ENCODE measurements at places on chromosomes 6 and 20.

DNA sequence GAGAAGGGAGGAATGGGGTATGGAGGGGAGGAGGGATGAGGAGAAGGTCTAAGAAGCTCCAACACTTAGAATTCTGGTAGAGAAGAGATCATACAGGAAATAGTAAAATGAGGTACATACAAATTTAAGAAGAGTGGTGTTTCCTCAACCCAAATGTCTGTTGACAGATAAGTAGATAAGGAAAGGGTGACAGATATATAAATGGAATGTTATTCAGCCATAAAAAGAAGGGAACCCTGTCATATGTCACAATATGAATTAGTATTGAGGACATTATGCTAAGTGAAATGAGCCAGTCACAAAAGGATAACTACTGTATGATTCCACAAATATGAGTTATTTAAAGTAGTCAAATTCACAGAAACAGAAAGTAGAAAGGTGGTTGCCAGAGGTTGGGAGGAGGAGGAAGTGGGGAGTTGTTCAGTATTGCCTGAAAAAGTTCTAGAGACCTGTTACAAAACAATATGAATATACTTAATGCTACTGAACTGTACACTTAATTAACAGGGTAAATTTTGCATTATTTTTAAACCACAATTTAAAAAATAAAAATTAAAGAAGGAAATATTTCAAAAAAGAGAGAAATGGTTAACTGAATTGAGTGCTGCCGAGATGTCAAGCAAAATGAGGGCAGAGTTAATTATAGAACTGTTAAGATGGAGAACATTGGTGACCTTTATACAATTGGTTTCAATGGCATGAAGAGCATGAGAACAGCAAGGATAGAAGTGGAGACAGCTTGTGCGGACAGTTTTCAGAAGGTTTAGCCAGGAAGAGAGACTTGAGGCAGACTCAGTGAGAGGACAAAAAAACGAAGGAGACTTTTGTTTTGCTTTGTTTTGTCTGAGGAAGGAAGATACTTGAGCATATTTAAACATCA is 47.6 kb upstream of the ADGRF4 start:
- DNase-seq = no peak

GRCh38 chr20:31717478-31718201 is 5.0 kb downstream of the BCL2L1 start:
- DNase-seq = no peak

DNA sequence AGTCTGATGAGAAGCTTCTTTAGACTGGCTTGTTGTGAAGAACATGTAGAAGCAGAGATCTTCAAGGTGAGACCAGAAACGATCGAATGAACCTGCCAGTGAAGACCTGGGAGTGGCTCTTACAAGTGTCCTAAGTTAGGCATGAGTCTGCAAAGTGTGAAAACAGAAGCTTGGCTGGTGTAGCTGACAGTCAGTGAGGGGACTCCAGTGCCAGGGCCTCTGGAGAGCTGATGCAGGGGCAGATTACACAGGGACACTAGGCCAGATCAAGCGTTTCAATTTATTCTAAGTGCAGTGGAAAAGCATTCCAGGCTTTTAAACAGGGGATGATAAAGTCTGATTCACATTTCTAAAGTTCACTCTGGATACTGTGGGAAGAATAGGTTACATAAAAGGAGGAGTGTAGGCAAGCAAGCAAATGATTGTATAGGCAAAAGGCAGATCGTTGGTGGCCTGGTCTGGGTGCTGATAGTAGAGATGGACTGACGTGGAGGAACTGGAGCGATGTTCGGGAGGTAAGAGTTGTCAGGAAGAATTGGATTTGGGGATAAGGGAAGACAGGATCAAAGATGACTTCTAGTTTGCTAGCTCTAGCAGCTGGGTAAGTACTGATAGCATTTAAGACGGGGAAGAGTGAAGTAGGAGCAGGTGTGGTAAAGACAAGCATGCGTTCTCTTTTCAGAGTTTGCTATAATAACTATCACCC is 133.5 kb downstream of the MAN1A1 start:
- DNase-seq = no peak

- DNase-seq = no peak
Measured at GRCh38 chr20:58483470-58483869, 31.7 kb downstream of the APCDD1L start.

- DNase-seq = no peak
Measured at GRCh38 chr20:50590348-50590664, 80.1 kb downstream of the PTPN1 start.

DNA sequence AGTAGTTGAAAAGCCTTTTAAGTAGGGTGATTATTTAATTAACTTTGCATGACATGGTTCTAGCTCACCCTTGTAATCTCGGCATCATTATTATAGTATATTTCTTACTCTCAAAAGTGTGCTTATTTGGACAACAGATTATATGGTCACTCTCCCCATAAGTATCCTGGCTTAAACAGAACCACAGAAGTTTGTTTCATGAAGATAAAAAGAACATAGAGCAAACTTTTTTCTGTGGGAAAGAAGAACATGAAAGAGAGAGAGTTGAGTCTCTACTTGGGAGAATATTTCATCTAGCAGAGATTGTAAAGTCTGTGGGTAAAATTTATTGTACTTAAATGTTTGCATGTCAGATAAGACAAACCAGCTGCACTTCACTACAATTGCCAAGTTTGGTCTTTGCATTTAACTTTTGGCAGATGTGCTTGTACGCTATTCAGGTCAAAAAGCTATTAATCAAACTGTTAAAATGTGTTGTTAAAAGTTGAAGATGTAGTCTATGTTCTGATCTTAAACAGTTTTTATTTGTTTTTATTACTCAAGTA is 33.4 kb upstream of the PRIM2 start:
- DNase-seq = no peak

- DNase-seq = no peak
Measured at GRCh38 chr6:147212622-147213021, 8.4 kb downstream of the STXBP5 start.

GRCh38 chr6:113669606-113670005 is 187.5 kb upstream of the MARCKS start:
- no peak for DNase-seq

DNA sequence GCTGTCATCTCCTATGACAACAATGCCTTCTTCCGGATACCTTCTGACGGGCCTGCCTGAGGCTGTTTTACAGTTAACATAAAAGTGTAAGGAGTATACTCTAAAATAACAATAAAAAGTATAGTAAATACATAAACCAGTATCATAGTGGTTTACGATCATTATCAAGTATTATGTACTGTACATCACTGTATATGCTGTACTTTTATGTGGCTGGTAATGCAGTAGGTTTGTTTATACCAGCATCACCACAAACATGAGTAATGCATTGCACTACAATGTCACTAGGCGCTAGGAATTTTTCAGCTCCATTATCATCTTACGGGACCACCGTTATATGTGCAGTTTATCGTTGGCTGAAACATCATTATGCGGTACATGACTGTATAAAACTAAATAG is 76.5 kb downstream of the VEGFA start:
- no peak for DNase-seq

- no peak for DNase-seq
Measured at GRCh38 chr20:20241976-20242375, 125.9 kb upstream of the INSM1 start.

DNA sequence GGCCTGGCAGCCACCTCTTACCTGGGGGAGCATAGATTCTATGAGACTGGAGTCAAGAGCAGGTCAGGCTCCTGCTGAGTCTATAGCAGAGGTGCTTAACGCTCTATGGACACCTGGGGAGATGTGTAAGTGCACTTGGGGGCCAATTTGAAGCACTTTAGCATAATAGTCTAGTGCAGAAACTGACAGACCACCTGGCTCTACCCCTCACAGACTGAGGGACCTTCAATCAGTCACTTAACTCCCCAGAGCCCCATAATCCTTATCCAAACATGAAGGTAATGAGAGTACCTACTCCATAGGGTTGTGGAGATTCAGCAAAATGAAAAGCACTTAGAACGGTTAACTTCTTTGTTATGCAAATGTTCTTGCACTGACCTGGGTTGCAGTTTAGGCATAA is 87.3 kb upstream of the SLC22A16 start:
- no peak for DNase-seq

GRCh38 chr20:11329271-11329670 is 588.4 kb upstream of the BTBD3 start:
- DNase-seq = no peak

DNA sequence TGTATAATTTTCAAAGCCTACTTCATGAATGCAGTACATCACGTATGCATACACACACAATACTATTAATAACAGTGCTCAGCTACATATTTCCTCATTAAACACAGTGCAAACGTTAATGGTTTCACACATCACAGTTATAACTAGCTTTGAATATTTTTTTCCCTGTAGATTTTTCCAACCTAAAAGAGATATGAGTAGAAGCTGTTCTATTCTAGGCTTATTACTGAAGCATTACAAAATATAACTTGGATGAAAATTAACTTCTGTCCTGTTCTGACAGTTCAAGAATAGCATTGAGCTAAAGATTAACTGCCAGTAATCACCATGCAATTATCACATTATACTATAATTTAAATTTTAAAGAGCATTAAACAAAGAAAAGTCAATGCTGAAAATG is 6.2 kb downstream of the LMBRD1 start:
- no peak for DNase-seq

DNA sequence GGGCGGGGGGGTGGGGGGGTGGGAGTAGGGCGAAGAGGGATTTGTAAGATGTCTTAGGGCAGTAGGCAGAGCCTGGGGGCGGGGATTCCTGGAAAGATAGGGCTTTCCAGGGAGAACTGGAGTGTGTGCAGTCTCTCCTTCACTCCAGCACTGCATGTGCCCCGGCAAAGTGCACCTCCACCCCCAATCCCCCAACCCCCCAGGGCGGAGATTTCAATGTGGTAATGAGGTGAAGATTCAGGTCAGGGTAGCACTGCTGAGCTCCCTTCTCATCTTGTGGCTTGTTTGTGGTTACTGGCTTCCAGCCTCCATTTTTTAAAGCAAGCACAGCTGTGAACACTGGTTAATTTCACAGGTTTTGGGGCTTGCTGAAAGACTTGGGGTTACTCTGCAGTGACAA is 5.9 kb downstream of the TMEM239 start:
- DNase-seq = no peak

- DNase-seq = peak; percentile 17
Measured at GRCh38 chr20:25984933-25985332, 288.3 kb upstream of the ZNF337 start.

DNA sequence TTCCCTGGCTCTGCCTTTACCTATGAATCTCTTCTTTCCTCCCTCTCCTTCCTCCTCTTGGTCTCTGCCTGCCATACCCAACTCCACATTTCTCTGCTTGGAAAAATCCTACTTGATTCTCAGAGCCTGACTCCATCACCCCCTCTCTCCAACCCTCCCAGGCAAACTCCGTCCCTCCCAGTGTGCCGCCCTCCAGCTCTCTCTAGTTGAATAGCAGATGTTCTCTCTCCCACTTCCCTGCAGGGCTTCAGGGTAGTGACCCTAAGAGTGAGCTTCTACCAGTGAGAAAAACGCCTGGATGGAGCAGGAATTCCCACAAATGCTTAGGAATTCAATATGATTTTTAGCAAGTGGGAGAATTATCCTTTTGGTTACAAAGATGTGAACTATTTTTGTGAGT is 141.6 kb downstream of the MTHFD1L start:
- no peak for DNase-seq

GRCh38 chr20:53292347-53292746 is 301.3 kb downstream of the ZNF217 start:
- no peak for DNase-seq

DNA sequence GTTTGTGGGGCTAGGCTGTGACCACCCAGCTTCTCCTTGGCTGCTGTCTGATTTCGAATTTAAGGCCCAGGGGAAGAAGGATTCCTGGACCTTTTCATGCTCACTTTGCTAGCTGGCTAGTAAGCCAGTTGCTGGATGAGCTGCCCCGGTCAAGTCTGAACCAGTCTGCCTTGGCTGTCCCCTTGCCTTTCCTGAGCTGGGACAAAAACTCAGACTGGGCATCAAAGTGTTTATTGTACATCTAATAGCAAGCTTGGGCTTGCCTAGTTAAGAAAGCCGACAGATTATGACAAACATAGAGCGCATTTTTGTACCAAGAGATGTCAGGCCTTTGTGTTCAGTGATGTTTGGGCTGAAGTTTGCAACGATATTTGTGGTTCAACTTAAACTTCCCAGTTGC is 750 bp upstream of the PAK5 start:
- DNase-seq = no peak

GRCh38 chr6:108052706-108053105 is 21.8 kb downstream of the OSTM1 start:
- DNase-seq = no peak

GRCh38 chr6:13431861-13432465 is 55.4 kb downstream of the GFOD1 start:
- DNase-seq = no peak

- DNase-seq = no peak
Measured at GRCh38 chr20:2691127-2691526, 1.5 kb upstream of the EBF4 start.

DNA sequence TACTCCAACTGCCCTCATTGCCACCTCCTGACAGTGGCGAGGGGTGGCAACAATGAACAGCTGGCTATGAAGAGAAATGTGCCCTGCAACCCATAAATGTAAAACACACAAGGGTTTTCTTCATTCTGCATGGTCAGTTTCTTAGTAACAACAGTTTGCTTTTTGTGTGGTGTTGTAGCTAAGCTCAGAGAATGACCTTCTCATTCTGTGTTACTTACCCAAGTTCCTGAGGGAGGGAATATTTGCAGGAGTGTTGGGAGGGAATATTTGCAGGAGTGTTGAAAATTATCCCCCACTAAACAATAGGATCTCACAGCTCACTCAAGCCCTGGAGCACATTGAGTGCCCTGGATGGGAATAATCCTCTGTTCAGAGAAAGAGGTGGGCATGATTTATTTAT is 456.4 kb upstream of the CDH4 start:
- DNase-seq = no peak

GRCh38 chr6:144285798-144286502 is 815 bp downstream of the UTRN start:
- no peak for DNase-seq

DNA sequence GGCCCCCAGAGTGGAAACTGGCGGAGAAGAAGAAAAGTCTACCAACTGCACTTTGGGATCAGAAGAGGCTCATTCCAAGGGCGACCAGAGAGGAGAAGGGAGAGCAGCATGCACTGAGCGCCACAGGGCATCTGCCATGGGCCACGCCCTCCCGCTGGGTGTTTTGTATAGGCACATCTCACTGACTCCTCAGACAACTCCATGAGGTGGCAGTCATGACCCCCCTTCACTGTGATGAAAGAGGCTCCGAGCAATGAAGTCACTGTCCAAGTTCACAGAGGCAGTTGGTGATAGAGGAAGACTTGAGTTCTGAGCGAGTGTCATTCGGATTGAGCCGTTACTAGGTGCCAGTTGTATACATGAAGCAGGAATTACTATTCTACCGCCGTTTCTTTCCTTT is 15.4 kb downstream of the BPIFB1 start:
- DNase-seq = no peak

DNA sequence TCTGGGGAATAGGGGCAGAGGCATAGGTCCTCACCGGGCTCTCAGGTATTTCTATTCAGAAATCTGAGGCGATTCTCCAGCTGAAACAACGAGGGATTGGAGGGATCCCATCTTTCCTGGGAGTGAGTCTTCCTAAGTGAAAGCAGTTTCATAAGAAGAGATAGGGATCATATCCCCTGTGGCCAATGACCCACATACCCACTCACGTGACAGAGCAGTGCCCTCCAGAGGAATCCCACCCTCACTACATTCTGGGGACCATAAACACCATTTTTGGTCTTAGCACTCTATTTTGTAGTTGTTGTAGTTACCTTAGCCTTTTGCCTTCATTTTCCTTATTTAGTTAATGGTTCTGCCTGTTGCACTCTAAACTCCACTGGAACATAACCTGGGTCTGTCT is 121.1 kb downstream of the GPR63 start:
- no peak for DNase-seq
